Osteocyte (in vitro differentiated cells): ENCODE measurements at places on chromosomes 11 and 22. TPM values are rescaled to one million over a fixed set of nuclear protein-coding genes. Genes with fewer than 3 reads are reported as not detected.
A peak's percentile ranks its signal among the peaks of the same experiment; 100 is the strongest.

Gene PGA5
- total RNA-seq = not detected in 2 replicates

DNA sequence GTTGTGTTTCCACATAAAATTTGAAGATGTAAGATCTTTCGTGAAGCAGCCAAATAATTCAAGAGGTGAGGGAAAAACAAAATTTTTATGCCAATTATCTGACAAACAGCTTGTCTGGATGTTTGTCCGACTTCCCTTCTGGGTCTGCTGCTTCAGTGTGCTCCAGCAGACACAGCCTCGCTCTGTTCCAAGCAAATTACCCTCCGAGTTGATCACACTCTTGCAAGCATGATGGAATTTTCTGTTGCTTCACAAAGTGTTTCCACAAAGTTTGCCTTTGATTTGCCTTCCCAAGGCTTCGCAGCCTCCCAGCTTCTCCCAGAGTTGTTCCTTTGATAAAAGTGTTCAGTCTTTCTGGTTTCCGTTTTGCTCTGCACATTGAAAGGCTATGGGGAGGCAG, 78.4 kb upstream of the SEZ6L start:
- H3K4me3 ChIP-seq = no peak overlapping the region
- H3K27me3 ChIP-seq = no peaks in the 10 kb centered on the region
- H3K4me1 ChIP-seq = no peaks in the 10 kb centered on the region

DNA sequence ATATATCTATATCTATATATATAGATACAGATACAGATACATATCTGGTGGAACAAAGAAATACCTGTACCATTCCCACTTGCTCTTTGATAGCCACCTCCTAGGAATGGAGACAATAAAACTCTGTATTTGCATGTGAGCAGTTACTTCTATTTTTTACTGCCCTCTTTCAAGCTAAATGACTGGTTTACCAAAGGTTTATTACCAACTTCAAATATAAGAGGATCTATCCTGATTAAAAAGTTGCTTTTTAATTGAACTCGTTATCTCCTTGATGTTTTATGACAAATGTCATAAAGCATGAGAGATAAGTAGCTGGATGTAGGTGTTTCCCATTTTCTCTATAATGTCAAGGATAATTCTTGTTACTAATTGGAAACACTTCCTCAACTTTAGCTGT, 21.7 kb upstream of the GRIK4 start:
- no peak overlapping the region for H3K27ac ChIP-seq
- DNase-seq = no peak
- no peaks in the 10 kb centered on the region for H3K27me3 ChIP-seq

DNA sequence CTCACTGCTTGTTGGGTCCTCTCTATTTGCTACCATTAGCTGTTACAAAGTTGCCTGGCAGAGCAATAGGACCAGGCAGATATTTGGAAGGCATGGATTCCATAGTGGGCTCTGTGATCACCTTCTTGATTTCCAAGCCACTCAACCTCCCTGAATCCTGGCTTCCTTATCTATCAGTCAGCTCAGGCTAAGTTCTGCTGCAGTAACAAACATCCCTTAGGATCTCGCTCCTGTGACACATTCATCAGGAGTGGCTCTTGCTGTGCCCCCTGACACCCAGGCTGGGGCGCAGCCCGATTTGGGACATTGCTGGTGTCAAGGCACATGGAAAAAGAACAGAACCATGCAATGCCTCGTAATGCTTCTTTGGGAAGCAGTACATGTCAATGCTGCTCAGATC, 503.9 kb downstream of the TBC1D22A start:
- no peak overlapping the region for H3K27ac ChIP-seq
- H3K36me3 ChIP-seq = no peaks in the 10 kb centered on the region
- no peaks in the 10 kb centered on the region for H3K27me3 ChIP-seq
- H3K4me1 ChIP-seq = no peaks in the 10 kb centered on the region
- no peak for DNase-seq
- no peak overlapping the region for H3K4me3 ChIP-seq

DNA sequence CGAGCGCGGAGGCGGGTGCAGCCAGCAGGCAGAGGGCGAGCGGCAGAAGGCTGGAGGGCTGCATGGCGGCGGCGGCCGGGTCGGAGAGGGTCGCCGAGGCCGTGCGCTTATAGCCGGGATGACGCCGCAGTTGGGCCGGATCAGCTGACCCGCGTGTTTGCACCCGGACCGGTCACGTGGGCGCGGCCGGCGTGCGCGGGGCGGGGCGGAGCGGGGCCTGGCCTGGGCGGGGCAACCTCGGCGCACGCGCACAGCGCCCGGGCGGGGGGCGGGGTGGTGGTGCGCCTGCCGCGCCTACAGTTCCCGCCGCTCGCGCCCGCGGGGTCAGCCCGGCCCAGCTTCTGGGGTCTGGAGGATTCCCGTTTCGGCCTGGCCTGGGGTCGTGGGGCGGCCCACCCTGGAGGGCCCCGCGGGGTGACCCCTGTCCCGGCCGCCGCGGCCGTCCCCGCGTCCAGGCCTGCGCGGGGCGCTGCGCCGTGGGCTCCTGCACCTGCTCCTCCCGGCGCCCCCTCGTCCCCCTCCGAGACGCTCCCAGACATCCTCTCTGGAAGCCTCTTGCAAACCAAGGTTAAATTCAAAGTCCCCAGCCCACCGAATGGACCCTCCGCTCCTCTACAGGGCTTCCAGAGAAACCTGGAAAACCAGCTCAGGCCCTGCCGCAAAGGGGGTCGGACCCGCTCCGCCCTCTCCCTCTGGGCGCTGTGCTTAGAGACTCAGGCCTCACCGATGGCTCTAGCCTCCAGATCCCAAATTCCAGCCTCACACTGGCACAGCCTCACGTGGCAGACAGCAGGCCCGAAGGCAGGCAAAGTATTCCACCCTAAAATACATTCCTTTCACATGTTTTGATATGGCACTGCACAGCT, at the start of gene CTSD:
CTSD (minus strand) TSS at position 132 of the 866 bp plus-strand sequence; CDS start at position 64, 68 bp downstream.
- H3K27ac ChIP-seq = peak within 1 kb of the TSS; percentile 94
- no peaks in the 10 kb centered on the region for H3K27me3 ChIP-seq
- peaks cover 43% of the 10 kb centered on the region for H3K4me1 ChIP-seq

GRCh38 chr11:79087238-79087960, 353.4 kb downstream of the TENM4 start:
- H3K36me3 ChIP-seq = no peaks in the 10 kb centered on the region
- H3K27ac ChIP-seq = peak overlapping the region; percentile 87

Gene HBE1
- not detected in 2 replicates for total RNA-seq

DNA sequence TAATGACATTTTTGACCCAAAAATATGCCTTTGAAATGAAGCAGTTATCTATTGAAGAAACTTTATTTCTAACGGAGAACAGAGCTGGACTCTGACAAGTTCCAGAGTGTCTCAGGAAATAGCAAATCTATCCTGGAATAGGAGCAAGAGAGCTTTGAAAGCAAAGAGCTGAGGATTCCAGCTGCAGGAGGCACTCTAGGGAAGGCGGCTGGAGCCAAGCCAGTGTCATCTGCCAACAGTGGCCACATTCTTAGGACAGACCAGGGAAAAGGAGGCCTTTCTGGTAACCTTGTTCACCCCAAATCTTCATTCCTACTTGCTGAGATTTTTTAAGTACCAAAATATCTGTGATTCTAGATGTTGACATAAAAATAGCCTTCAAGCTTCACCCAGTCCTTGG, 493.5 kb upstream of the B3GAT1 start:
- H3K27ac ChIP-seq = no peak overlapping the region
- H3K4me1 ChIP-seq = peaks cover 3% of the 10 kb centered on the region
- no peak overlapping the region for H3K4me3 ChIP-seq
- H3K36me3 ChIP-seq = no peaks in the 10 kb centered on the region
- DNase-seq = no peak
- H3K27me3 ChIP-seq = peaks cover 17% of the 10 kb centered on the region

DNA sequence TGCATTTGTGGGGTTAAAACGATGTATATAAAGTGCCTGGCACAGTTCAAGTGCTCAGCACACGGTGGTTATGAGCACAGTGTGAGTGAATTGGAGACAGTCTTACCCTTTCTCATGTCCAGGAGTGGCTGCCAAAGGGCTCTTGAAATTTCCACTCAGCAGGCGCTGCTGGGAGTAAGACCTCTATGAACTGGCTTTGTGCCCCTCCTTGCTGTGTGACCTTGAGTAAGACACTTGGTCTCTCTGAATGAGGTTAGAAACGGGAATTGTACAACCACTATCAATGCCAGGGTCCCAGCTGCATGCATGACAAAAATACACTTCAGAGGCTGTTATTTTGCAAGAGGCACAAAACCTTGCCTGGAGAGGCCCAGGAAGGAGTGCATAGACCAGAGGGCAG, 86.6 kb downstream of the TSPAN18 start:
- no peak overlapping the region for H3K4me3 ChIP-seq
- no peaks in the 10 kb centered on the region for H3K27me3 ChIP-seq
- H3K36me3 ChIP-seq = peaks cover 2% of the 10 kb centered on the region
- no peak overlapping the region for H3K27ac ChIP-seq
- no peak for DNase-seq
- H3K4me1 ChIP-seq = no peaks in the 10 kb centered on the region

- DNase-seq = no peak
- H3K27ac ChIP-seq = no peak overlapping the region
- H3K27me3 ChIP-seq = no peaks in the 10 kb centered on the region
- H3K4me1 ChIP-seq = peaks cover 21% of the 10 kb centered on the region
- H3K36me3 ChIP-seq = peaks cover 36% of the 10 kb centered on the region
These were observed 20.1 kb downstream of the TCP11L1 start for GRCh38 chr11:33059331-33060007.

GRCh38 chr11:12089473-12089872, 20.9 kb upstream of the MICAL2 start:
- H3K36me3 ChIP-seq = no peaks in the 10 kb centered on the region
- H3K27ac ChIP-seq = peak overlapping the region; percentile 73

Gene ZNF215
- total RNA-seq = 1.8 and 2.7 TPM in 2 replicates

Gene PATE2
- total RNA-seq = not detected in 2 replicates

Gene CRYBA4
- total RNA-seq = not detected in 2 replicates

DNA sequence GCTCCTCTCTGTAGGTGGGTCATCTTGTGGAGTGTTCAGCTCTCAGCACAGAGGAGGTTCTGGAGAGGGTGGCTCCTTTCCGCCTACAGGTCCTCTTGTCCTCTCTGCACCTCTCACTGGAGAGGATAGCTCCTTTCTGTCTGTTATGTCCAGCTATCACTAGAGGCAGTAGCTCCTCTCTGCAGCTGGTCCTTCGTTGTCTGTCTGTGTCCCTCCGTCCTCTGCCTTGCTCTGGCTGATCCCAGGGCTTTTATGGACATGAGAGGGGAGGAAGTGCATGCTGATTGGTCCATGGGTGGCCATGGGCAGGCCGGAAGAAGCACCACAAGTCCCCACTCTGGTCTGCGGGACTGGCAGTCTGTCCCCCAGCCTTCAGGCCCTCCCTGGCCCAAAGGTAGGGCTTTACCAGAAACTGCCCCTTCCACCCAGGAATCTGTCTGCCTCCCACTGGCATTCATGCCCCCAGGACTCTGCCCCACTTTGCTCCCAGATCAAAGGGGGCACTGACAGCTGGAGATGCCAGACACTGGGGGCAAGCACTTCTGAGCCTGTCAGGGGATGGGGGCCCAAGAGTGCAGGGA, 38.6 kb upstream of the CALCB start:
- H3K27me3 ChIP-seq = no peaks in the 10 kb centered on the region
- H3K27ac ChIP-seq = no peak overlapping the region
- no peaks in the 10 kb centered on the region for H3K4me1 ChIP-seq
- no peak for DNase-seq

Gene CNIH2
- 3.8 and 5.0 TPM in 2 replicates for total RNA-seq

DNA sequence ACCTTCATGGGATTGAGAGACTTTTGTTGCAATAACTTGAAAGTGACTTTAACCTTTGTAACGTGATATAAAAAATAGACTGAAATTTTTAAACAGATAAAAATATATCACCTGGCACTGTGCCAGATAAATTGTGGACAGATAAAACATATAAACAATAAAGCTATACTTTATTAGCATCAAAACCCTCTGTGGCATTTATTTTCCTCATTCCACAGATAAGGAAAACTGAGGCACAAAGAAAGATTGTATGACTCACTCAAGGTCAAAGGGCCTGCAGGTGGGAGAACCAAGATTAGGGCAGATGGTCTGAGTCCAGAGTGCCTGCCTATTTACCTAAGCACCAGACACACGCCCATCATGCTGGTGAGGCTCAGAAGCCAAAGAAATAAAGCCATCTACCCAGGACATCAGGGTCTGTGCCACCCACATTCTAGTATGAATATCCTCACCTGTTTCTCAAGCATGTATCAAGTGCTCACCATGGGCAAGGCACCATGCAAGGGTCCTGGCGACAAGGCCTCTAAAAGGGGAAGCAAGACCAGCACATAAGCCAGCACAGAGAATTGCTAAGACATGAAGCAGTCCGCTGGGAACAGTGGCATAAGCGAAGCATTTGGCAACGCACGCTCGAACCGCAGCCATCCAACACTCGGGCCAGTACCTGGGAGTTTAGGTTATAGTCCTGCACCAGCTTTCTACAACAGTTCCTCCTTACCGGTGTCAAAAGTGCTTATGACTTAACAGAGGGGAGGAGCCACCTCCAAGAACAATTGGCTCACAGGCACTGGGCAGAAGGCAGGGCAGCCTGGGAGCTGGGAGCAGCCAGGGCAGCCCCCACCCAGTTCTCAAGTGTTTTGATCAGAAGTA, 17.6 kb downstream of the MYH9 start:
- peaks cover 4% of the 10 kb centered on the region for H3K36me3 ChIP-seq
- DNase-seq = no peak
- H3K4me3 ChIP-seq = no peak overlapping the region
- H3K27me3 ChIP-seq = no peaks in the 10 kb centered on the region
- peaks cover 98% of the 10 kb centered on the region for H3K4me1 ChIP-seq

Gene TIGD3
- 0.16 and 0.24 TPM in 2 replicates for total RNA-seq

Gene PHETA2
- total RNA-seq = not detected in 2 replicates

DNA sequence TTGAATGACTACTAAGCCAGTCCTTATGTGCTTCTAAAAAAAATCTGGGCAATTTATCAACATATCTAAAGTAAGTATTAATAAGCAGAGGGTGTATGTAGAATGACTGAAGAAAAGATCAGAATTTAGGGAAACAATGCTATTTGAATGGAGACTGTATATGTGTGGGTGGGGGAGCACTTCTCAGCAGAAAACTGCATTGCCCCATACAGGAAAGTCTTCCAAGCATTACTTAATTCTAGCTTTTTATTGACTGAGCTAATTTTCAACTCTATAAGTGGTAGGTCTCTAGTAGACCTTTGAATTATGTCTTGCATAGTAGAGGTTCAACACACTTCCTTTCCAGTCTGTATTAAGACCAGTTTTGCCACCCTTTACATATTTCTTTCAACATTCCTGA, 41.7 kb downstream of the CASP12 start:
- H3K27me3 ChIP-seq = no peaks in the 10 kb centered on the region
- DNase-seq = no peak
- H3K4me3 ChIP-seq = no peak overlapping the region
- H3K4me1 ChIP-seq = no peaks in the 10 kb centered on the region
- no peaks in the 10 kb centered on the region for H3K36me3 ChIP-seq
- H3K27ac ChIP-seq = no peak overlapping the region

DNA sequence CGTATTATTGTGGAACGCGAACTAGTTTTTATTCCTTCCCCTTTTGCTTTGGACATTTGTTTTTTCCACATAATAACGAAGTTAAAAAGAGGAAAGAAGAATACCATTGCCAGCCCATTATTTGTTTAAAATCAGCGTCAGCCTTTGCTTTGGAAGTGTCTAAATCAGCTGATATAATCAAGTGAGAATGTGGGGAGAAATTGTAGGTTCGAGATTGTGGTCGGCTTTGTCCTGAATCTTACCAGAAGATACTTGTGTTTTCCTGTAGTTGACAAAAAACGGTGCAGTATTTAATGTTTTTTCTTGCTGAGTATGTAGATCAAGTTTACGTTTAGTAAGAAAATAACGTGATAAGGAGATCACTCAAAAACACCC, 935 bp downstream of the ZNF143 start:
- no peaks in the 10 kb centered on the region for H3K27me3 ChIP-seq
- no peak for DNase-seq

GRCh38 chr22:50684501-50684900, 11.9 kb downstream of the SHANK3 start:
- H3K4me1 ChIP-seq = peaks cover 14% of the 10 kb centered on the region
- peak; percentile 64 for DNase-seq
- H3K27me3 ChIP-seq = no peaks in the 10 kb centered on the region
- H3K4me3 ChIP-seq = peak overlapping the region; percentile 33
